Activated CD4-positive, alpha-beta T cell treated with anti-CD3 and anti-CD28 coated beads for 24 hours (primary cell): ENCODE measurements at places on chromosomes 1 and 21.

GRCh38 chr1:207298636-207299398, 22.7 kb upstream of the CD55 start:
- DNase-seq = no peak

GRCh38 chr1:10723317-10723716, 73.1 kb downstream of the CASZ1 start:
- no peak for DNase-seq

- no peak for DNase-seq
Observed at GRCh38 chr21:34201481-34201858, 128.1 kb downstream of the MRPS6 start.

DNA sequence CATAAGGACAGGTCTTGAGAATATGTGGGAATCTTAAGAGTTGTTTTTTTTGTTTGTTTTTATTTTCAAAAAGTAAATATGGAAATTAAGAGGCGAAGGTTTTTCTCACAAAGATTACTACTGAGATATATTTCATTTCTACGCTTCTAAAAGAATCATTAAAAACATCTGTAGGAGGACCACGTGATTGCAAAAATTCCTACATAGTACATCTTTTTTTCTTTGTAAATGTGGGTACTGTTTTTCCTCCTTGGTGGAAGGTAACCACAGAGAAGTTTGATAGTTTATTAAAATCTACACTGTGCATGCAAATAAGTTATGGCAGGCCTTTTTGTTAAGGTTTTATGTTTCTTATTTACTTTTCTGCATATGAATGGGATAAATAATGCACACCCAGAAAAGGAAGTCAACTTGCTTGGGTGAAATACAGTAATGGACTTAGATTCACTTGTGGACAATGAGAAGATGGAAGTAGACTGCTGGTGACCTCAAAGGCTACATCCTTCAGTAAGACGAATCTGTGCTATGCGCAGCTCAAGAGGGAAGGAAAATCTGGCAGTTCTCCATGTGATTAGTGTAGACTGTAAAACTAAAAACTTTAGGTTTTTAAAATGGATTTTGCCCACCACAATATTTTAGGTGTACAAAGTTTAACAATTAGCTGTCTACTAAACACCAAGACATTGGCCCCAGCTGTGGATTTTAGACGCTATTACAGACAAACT, 2.0 kb downstream of the AK5 start:
- no peak for DNase-seq

- no peak for DNase-seq
Observed at GRCh38 chr1:198352975-198353695, 187.3 kb downstream of the ATP6V1G3 start.

DNA sequence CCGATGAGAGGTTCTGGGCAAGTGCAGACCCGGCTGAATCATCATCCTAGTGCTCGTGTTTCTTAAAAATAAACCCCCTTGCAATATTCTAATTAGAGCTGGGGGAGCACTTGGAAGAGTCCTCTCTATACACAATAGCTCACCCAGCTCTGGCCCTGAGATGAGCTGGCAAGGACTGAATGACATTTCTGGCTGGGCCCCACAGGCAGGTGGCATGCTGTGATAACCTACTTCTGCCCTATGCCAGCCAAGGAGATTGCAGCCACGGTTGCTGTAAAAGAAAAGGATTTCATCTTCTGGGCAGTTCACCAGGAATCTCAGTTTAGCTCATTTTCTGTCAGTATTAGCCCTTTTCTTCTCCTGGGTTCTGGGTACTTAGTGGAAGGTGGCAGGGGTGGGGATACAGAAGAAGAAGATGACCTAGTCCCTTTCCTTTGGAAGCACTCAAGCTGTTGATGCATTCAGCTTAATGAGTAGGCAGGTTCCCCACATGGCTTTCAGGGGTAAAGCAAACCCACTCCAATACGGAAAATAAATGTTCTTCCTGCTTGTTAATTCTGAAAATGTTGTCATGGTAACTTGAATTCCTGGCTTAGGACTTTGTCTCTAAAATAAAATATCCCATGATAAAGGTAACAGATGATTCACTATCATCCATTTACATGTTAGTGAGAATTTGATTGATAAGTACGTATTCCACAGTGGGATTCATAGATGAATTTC, 32.2 kb downstream of the VASH2 start:
- DNase-seq = no peak

GRCh38 chr1:198018529-198018928, 101.4 kb downstream of the LHX9 start:
- DNase-seq = no peak

DNA sequence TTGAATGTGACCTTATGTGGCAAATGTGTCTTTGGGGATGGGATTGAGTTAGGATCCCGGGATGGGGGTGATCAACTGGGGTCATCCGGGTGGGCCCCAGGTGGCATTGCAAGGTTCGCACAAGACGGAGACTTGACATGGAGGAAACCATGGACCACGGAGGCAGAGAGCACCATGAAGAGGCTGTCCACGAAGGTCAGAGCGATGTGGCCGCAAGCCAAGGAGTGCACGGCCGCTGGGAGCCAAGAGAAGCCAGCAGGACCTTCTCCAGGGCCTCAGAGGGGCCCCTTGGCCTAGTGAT, 22.3 kb upstream of the COL18A1 start:
- DNase-seq = no peak

DNA sequence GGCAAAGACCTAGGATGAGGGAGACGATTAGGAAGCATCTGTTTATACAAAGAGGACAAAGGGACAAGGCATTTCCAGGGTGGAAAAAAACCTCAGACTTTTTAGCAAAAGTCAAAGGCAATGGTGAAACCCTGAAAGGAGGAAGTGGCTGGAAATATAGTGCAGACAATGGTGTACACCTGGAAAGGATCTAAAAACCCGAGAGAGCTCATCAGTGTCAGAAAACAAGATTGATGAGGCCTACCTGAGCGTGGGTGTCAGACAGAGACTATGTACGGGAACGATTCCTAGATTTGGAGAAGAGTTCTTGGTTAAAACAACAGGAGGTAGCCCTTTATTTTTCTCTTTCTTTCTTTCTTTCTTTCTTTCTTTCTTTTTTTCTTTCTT, 68.8 kb upstream of the HUNK start:
- no peak for DNase-seq

- DNase-seq = no peak
Observed at GRCh38 chr1:7581754-7582459, 189.2 kb upstream of the VAMP3 start.

DNA sequence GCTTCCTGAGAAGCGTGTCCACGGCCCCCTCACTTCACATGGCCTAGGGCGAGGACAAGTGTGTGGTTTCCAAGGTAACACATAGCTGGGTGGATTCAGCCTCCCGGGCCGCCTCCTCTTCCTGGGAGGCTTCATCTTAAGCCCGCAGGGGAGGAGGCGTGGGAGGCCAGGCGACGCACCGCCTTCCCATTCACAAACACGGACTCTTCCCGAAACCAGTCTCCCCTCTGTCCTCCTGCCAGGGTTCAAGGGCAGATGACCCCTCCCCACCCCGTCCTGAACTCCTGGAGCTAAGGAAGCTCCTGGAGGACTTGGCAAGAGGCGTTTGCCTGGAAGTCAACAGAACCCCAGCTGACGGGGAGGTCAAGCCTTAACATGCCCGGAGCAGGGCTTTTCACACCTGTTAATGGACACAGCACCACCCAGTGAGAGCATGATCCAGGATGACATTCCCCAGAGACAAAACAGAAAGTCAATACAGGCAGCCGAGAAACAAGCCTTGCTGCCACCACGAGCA, 56.7 kb downstream of the KCNN3 start:
- DNase-seq = no peak

DNA sequence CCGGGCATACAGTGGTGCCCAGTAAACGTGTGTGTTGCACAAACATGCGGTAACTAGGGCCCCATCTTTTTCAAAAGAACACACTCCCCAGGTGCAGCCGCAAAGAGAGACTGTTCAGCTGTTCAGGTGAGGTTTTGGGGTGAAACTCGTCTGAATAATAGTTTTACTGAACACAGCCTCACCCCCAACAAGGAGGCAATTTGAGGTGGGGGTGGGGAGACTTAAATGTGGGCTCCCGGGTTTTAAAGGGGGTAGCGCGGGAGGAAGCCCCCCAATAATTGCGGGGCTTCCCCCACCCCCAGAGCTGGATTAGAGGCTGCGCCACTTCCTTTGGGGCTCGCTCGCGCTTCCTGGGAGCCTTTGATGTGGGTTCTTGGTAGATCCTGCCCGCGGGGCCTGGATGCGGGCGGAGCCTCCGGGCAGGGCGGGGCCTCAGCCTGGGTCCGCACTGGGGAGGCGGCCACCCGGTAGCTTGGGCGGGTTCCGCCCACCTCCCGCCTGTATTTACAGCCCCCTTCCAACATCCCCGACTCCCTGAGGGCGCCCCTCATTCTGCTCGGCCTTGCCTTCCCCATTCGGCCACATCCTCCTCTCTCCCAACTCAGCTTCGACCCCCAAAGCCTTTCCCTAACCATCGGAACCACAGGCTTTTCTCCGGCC, 6.4 kb upstream of the EPHA2 start:
- DNase-seq = peak; percentile 33

DNA sequence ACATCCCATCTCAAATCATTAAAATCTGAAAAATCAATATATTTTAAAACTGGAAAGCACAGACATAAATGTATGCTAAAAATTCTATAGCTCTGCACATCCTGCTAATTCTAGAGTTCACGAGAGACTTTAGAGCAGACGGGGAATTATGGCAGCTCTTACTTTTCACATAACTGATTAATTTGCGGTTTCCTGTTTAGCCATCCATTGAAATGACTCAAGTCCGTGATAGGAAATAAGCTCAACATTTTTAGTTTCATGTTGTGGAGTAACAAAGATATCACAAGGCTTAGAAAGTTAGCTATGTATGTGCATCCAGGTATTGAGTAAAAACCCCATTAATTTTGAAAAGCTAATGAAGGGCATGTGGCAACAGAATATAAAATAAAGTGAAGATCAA, 123.2 kb downstream of the SMYD2 start:
- no peak for DNase-seq

DNA sequence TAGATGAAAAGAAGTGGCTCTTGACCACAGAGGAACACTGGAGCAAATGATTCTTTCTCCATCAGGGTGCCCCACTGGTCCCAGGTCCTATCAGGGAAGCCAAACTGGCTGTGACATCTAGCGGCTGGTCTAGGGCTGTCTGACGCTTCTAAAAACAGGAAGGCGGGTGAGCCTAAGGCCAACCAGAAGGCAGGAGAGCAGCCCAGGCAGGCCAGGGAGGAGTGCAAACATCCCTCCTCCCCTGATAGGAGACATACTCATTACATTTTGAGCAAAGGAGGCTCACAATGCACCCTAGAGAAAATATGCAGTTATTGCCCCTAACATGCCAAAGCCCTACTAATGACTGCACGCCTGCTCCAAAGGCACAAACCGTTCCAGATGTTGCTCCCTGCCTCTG, 10.4 kb upstream of the FOXE3 start:
- no peak for DNase-seq

GRCh38 chr1:98331243-98331642, 330.3 kb upstream of the SNX7 start:
- DNase-seq = no peak

- DNase-seq = no peak
Observed at GRCh38 chr1:208219098-208219658, 25.0 kb downstream of the PLXNA2 start.

DNA sequence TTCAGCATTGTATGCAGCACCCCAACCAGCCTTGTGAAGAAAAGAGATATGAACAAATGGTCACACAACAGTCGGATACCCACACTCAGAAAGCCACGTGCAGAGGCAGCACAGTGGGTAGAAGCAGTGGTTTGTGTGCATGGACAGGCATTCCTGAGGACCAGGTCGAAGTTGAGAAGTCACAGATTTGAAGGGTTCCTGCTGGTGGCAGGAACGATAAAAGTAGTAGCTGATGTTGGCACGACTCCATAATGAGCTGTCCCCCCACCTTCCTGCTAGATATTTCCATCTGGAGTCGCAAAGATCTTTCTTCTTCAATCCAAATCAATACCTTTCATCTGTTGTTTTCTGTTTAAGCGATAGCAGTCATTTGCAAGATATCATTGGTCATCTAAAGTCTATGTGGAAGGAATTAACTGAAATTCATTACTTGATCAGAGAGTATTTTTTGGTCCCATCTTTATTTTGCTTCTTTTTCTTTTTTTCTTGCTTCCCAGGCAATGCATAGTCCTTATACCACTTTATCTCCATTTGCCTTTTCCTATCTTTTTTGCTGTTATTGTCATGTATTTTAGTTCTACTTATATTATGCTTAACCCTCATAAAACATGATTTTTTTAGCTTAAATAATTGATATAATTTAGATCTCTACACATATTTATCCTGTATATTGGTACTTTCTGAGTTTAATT, 176.4 kb downstream of the DHRS3 start:
- DNase-seq = no peak

- DNase-seq = no peak
Observed at GRCh38 chr1:51899022-51899421, 20.5 kb upstream of the NRDC start.

DNA sequence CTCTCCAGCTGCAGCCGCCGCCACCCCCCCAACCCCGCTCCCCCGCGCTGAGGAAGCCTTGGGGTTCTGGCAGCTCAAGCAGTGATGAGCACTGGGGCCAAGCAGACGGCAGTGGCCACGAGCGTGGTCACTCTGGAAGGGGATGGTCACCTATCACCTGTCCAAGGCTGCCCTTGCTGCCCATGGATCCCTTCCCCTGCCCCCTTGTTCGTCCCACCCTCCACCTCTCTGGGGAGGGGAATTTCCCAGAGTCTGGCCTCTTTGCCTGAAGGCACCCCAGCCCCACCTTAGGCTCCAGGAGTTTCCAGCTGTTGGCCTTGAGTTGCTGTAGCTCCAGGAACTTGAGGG, 7.2 kb upstream of the SMIM12 start:
- DNase-seq = no peak

GRCh38 chr1:227901906-227902640, 45.7 kb downstream of the WNT9A start:
- DNase-seq = no peak

DNA sequence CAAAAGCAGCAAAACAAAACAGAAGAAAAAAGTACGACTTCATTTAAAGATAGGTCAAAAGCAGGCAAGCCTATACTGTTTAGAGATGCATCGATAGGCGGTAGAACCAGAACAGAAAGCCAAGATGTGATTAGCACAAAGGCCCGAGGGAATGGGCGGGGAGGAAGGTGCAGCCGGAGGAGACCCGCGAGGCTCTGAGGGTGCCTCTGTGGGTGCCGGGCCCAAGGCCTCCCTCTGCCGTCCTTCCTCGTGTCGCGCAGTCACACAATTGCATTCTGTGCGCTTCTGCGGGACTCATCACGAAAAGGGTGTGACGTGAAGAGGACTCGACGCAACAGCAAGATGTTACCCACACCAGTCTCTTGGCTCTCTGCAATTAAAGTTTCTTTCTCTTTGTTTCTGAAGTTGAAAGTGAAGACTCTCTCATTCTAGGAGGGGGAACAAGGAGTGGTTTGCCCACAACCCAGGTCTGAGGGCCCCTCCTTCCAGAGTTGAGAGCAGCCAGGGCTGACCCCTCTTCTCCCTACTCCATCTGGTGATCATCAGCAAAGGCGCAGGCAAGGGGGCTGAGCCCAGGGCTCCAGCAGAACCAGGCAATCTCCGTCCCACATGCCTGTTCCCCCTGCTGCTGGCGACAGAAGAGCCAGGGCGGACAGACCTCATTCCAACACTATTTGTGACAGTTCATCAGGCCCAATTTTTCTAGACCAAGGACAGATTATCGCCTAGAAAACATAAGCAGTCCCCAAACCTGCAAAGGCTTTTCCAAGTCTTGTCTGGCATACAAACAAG, 41.0 kb downstream of the NPHP4 start:
- no peak for DNase-seq
